ENCODE measurements at places on chromosomes 1 and 21. TPM values are rescaled to one million over a fixed set of nuclear protein-coding genes. Genes with fewer than 3 reads are reported as not detected.
A peak's percentile ranks its signal among the peaks of the same experiment; 100 is the strongest.

The SOD1 gene
- total RNA-seq, result 174 TPM

The OLIG2 gene
- 0.17 TPM for total RNA-seq

The RPE65 gene
- total RNA-seq, result not detected

The CMPK1 gene
- 72.1 TPM for total RNA-seq

DNA sequence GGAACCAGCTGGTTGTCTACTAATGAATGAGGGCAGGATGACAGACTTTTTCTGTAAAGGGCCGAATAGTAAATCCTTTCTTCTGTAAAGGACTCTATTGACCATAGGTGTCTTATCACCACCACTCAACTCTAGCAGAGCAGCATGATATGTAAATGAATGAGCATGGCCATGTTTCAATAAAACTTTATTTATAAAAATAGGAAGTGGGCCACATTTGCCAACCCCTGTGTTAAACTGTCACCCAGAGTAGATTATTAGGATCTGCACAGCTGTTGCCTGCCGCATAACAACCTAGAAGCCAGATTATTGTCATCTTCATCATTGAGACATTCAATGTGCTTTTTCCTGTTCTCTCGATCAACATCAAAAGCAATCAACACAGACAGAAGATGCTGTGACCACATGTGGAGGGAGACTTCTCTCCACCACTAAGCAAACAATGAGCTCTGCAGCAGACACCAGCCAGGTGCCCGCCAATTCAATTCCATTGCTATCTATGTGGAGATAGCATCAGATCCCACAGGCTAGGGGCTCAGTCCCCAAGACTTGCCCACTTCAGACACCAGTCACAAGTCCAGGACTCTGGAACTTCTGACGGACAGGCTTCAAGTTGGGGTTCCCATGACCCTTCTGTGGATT lies 6.8 kb upstream of the EFHD2 start:
- DNase-seq, result no peak

The NR5A2 gene
- 13.2 TPM for total RNA-seq

GRCh38 chr1:205917466-205918238 lies 25.6 kb downstream of the SLC26A9 start:
- DNase-seq, result peak; percentile 6

GRCh38 chr1:27001570-27002360 lies 8.3 kb downstream of the TRNP1 start:
- DNase-seq, result no peak

DNA sequence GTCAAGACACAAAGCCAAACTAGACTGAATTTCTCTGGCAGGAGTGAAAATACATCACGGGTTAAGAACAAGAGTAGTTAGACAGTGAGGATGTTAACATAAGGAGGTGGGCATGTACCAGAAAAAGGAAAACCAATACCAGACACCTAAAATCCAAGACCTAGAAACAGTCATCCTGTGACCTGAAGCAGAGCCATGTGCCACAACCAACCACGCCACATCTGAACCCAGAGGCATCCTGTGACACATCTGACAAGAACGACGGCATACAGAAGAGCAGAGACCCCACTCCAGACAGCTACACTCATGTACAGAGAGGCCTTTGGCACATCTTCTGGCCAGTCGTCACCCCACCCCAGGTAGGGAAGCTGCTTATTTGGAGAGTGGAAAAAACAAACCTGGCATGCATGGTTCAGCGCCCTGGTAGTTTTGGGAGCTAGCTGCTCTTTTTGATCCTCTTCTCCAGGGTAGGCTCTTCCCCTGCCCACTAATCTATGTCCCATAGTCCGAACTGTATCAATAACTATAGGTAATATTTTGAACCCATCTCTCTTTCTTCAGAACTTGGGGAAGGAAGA lies 72.1 kb downstream of the SLC45A1 start:
- no peak for DNase-seq

The ALX3 gene
- total RNA-seq, result 0.35 TPM

GRCh38 chr1:36522461-36523229 lies 39.9 kb upstream of the CSF3R start:
- DNase-seq, result no peak

GRCh38 chr1:201511396-201511940 lies 4.5 kb upstream of the CSRP1 start:
- no peak for DNase-seq

- no peak for DNase-seq
Observed at GRCh38 chr1:109981004-109981335, 3.6 kb upstream of the AHCYL1 start.

DNA sequence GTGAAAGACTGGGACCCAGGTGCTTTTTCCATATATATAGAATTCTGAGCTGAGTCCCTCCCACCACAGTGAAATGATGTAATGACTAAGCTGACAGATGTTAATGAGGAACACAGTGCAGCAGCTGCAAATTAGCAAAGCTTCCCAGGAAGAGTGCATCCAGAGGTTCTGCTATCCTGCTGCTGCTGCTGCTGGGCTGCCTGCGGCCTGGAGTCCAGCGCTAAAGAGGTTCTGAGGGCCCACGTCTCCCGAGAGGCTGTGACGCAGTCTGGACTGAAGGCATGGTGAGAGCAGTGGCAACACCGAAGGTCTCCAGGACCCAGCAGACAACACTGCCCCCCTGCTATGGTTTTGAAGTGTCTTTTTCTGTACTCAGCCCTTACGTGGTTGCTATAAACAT lies 63.9 kb downstream of the URB2 start:
- no peak for DNase-seq

- DNase-seq, result no peak
Observed at GRCh38 chr1:164619006-164619784, 60.2 kb downstream of the PBX1 start.

- DNase-seq, result no peak
Observed at GRCh38 chr1:228415853-228416216, 826 bp downstream of the TRIM17 start.

DNA sequence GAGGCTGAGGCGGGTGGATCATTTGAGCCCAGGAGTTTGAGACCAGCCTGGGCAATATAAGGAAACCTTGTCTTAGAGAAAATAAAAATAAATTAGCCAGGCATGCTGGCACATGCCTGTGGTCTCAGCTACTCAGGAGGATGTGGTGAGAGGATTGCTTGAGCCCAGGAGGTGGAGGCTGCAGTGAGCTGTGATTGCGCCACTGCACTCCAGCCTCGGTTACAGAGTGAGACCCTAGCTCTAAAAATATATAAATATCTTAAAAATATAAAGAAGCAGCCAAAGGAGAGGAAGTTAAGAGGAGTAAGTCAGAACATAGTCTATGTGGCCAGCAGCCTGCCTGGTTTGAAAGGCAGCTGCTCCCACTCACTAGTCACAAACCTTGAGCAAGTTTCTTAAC lies 4.5 kb upstream of the IL10RB start:
- DNase-seq, result no peak

DNA sequence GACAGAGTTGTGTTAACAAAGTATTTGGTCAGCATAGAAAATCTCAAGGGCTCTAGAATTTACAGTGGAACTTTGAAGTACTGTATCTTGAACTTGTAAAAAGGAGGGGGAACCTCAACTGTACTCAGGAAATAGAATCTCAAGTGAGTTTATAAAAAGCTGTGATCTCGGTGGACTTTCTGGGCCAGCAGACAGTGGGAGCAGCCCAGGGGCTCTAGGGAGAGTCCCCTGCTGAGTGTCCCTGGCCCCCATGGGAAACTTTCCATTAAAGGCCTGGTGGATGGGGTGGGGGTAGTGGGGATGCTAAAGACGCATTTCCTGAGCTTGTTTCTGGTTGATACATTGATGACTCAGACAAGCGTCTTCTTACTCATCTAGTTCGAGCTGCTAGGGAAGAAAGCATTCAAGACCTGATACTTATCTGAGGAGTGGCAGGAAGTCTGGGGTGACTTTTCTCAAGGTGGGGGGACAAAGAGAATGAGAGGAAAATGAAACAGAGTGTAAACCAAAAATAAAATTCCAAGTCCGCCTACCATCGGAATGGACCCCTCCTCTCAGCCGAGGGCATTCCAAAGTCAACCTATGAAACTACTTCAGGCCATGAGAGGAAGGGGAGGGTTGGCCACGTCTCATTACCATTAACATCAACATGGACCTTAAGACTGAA lies 65.5 kb downstream of the NID1 start:
- DNase-seq, result no peak

DNA sequence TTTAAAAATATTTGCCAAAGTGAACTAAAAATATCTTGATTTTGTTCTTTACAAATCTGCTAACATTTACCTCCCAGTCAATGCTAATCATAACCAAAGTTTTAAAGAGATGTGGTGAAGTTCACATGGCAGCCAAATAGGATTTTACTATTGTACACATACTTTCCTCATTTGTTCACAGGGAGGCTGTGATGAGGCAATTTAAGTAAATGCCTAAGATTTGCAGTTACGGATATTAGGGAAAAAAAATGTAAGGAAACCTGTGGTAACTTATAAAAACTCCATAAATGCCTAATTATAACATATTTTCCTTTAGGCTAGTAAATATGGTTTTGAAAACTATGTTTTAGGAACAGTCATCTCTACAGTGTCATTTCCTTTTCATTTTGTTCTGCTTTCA lies 32.4 kb downstream of the RGS5 start:
- no peak for DNase-seq

The PPCS gene
- total RNA-seq, result 83.1 TPM

GRCh38 chr1:209895709-209896108 lies 42.3 kb upstream of the SYT14 start:
- DNase-seq, result no peak
